Amniotic stem cell (primary cell): ENCODE measurements at places on chromosomes 12 and 14.

DNA sequence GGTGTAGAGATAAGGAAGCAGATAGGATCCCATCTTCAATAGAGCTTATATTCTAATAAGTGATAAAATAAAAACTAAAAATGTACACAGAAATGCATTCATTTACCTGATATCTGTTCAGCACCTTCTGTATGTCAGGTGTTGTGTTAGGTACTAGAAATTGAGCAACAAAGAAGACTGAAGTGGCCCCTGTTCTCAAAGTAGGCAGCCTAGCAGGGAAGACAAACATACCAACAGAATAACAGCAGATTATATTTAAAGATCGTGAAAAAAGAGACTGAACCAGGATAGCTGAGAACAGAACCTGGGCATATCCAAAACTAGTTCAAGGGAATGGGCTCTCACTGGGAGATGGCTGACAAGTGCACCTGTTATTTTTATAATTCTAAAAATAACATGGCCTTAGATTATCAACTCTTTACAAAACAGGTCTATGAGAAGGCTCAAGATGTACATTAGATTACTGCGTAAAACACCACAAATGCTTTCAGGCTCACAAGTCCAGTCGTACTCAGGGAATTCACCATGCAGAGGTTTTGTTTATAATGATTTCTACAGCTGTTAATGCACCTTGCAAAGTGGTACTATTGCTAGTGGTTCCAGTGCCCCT is 16.4 kb downstream of the ANO6 start:
- DNase-seq = no peak

GRCh38 chr12:31353750-31354708 is 28.1 kb upstream of the SINHCAF start:
- DNase-seq = no peak

GRCh38 chr12:56278905-56279304 is 12.2 kb downstream of the COQ10A start:
- no peak for DNase-seq

DNA sequence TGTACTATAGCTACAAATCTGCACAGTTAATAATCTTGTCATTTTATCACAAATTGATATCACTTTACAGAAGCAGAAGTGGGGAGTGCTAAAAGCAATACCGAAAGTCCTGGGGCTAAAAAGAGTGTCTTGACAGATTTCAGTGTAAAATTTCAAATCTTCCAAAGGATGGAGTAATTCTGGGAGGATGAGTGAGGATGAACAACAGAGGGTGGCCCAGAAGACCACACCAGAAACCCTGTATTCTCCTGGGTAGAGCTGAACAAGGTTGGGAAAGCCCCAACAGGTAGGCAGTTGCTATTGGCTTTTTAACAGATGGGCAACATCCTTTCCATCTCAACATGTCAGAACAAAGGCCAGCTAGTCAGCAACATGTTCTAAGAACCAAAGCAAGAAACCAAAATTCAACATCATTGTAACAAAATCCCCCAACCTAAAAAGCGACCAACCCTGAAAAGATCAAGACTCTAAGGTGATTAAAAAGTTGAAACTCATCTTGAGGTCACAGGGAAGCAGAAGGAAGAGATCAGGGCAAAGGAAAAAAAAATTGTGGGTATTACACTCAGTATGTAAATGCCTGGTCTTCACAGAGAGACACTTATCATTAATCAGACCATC is 38.8 kb downstream of the CBX5 start:
- DNase-seq = no peak

DNA sequence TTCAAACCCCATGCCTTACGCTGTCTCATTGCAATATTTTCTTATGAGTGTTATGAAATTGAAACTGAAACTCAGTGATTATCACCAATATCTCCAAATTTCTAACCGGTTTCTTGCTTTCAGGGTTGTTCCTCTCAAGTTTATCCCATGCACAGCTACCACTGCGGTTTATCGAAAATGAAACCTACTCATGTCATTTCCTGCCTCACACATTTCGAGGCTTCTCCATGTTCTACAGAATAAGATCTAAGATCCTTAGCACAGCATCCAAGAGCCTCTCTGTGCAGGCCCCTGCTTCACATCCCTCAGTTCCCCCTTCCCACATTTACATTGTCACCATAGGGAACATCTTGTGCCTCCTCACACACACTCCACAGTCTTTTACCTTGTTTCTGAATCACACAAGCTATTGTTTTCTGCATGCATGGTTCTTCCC is 45.5 kb upstream of the FAR2 start:
- DNase-seq = no peak

DNA sequence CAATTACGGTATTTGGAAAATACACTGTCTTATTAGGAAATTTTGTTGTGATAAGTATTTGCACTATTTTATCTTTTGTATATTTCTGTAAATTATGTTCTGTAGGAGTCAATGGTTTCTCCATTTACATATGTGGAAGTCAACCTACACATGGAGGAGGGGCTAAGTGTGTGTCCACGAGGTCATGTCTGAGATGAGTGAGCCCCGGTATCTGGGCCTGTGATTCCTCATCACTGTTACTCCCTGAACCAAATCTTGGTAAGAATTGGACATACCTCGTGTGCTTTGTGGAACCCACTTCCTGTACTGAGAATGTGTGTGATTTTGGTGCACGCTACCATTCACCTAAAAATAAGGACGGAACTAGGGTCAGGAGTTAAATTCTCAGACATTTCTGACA is 1105.5 kb downstream of the TMEM121 start:
- no peak for DNase-seq

GRCh38 chr14:102487204-102487577 is 22.4 kb downstream of the ANKRD9 start:
- no peak for DNase-seq

GRCh38 chr12:56011509-56012090 is 9.2 kb upstream of the IKZF4 start:
- no peak for DNase-seq

DNA sequence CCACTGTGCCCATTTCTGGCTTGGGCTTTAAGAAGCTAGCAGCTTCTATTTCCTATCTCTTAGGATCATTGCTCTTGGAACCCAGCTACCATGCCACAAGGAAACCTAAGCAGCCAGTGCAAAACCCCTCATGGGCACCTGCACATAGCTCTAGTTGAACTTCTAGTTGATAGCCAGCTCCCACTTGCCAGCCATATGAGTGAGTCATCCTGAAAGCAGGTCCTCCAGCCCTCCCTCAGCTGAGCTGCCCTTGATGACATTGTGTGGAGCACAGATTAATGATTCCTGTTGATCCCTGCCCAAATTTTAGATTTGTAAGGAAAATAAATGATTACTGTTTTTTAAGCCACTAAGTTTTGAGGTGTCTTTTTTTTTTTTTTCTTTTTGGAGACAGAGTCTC is 234.2 kb upstream of the FBXO33 start:
- DNase-seq = no peak

- DNase-seq = no peak
These were observed 682.4 kb downstream of the SLC16A7 start for GRCh38 chr12:60278209-60278608.

- DNase-seq = no peak
These were observed 58.1 kb upstream of the NUDT4 start for GRCh38 chr12:93319523-93320050.

DNA sequence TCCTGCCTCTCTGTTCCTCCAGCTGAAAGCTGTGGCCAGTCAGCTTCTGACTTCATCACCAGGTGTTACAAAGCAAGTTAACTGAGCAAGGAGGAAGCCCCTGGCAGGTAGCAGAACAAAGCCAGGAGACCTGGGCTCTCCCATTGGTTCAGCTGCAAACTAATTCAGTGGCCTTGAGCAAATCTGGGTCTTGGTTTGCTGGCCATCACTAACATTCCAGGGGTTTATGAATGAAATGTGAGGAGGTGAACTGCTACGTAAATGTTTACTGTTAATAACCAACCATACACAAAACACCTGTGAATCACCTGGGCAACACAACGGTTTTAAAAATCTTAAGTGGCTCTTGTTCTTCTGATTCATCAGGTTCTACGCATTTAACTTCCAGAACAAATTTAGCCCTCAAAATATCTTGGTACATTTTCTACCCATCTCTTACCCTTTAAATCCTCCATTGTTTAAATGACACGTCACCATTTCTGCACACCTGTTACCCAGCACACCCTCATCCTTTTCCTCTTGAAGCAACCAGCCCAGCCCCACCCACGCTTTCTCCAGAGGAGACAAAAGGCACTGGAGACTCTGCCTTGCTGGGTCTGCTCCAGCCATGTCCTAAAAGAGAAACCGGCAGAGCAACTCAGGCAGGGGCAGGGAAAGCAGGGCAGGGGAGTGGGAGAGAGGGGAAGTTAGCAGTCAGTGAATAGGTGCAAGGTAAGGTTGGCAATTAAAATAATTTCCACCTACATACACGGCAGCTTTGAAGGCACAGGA is 49.3 kb upstream of the TSPAN11 start:
- no peak for DNase-seq

- no peak for DNase-seq
These were observed 6.4 kb downstream of the COQ5 start for GRCh38 chr12:120522568-120522967.

DNA sequence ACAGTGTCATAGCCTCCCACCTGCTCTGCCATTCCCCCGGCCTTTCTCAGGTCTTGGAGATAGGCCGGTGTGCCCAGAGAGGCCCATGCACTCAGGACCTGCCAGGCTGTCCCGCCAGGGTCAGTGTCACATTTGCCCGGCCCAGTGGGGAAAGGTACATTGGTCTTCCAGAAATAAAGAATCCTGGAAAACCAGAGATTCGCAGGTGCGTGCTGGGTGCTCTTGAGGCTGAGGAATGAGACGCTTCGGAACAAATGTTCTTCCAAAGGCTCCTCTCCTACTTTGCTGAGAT is 205.8 kb upstream of the RTL1 start:
- DNase-seq = no peak

GRCh38 chr12:103257763-103258162 is 238.0 kb downstream of the C12orf42 start:
- no peak for DNase-seq

DNA sequence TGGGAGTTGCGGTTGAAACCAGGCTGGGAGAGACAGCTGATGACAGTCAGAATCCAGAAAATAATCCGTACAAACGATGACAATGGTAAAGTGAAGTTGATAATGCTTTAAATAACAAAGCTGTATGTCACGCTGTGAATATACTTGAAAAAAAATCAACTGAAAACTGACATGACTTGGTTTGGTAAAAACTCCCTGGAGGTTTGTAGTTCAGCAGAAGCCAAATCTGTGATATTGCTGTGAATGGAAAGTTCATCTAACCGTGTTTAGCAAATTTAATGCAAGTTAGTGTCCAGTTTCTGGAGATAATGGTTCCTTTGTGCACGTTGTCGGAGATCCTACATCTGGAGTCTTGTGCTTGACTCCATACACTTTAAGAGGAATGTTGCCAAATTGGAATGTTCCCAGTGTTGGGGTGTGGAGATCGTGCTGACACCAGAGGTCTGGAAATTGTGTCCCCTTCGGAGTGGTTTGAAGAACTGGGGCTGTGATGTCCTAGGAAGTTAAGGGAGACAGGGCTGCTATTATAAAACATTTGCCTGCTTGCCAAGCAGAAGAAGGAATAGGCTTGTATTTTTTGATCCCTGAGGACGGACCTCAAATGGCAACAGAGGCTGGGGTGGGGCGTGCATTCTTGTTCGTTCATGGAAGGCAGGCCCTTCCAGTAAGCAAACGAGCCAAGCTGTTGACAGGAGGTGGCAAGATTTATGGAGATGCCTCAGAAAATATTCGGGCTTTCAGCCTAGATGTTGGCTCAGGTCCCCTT is 30.6 kb downstream of the PPFIBP1 start:
- no peak for DNase-seq

DNA sequence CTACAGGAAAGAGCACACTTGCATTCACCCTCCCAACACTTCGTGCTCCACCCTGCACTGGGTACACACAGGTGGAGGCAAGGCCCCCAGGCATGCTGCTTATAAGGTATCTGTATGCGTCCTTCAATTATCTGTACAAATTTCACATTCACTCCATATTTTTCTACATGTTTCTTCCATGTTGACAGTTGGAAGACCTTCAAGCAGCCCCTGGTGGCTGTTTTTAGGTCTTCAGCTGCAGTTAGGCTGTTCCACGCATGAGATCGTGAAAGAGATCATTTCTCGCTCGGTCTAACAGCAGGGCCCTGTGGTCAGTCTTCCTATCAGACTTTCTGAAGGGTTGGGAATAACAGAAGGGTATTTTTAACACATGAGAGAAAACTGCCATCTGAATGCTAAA is 47.1 kb downstream of the PLXNC1 start:
- no peak for DNase-seq

DNA sequence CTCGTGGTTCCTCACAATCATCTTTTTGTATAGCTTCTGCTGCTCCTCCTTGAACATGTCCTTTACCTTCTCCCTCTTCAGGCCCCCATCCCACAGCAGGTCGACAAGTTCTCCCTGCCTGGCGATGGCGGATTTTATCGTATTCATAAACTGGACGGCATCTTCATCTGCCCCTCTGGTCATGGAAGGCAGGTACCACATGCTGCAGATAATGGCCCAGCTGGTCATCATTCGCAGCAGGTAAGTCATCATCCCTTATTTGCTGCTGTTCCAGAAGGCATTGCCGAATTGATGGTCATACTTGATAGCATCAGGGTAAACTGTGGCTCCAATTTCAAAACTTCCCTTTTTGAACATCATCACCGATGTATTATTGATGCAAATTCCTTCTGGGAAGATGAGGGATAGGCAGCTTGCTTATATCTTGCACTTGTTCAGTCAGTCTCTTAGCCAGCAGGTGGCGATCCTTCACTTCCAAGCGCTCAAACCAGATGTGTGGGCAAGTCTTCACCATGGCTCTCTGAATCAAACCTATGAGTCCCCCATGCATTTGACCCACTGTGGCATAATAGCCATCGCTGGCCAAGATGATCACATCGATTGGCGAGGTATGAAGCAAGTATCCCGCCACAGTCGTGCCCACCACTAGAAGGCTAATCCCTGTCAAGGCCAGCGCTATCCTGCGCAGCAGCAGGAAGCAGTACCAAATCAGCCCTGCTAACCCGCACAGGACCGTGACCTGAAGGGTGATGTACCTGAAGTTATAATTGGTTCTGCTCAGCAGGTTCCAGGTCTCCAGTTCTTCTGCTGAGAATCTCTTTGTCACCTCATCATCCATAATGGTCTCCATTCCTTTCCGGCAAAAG is 381.5 kb upstream of the STXBP6 start:
- DNase-seq = no peak

- no peak for DNase-seq
These were observed 21.3 kb upstream of the RIN3 start for GRCh38 chr14:92492258-92492657.
